Stimulated activated CD4-positive, alpha-beta T cell treated with anti-CD3 and anti-CD28 coated beads, Interleukin-2, amount 100 ng/mL, for 24 hours (primary cell): ENCODE measurements at places on chromosomes 3 and 15.

DNA sequence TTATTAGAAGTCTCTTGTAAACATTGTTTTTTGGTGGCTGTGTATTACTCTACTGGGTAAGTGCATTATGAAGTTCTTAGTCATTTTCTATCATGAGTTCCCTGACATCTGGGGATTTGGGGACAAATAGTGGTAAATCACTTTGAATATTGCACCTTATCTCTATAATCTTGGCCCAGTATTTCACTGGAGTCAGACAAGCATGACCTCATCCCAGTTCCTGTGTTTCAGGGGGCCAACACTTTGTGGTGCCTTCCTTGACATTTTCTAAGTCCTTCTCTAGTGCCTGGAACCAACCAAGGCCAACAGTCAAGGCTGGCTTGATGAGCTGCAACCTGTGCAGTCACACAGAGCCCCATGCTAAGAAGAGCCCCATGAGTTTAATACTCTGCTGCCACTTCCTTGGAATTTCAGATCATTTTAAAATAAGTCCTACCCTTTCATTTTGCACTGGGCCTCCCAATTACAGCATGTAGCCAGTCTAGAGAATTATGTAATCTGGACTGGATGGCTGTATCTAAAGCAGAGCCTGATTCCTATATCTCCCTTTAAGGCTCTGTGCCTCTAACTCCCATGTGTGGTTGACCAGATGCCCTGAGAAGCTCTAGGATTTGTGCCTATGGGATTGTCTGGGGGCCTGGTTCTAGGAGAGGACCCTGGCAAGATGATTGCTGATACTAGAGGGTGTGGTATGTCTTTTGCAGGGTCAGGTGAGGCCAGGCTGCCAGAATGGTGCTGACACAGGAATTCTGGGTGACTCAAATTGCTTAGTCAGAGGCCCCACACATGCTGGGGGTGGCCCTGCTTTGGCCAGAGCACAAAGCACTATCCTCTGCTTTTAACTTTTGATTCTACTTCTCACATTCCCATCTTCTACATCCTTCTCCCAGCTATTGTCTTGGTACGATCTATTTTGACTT is 319.6 kb upstream of the TBC1D5 start:
- DNase-seq = no peak

- DNase-seq = peak; percentile 60
These were observed 1.1 kb downstream of the DIPK2A start for GRCh38 chr3:143972505-143973258.

DNA sequence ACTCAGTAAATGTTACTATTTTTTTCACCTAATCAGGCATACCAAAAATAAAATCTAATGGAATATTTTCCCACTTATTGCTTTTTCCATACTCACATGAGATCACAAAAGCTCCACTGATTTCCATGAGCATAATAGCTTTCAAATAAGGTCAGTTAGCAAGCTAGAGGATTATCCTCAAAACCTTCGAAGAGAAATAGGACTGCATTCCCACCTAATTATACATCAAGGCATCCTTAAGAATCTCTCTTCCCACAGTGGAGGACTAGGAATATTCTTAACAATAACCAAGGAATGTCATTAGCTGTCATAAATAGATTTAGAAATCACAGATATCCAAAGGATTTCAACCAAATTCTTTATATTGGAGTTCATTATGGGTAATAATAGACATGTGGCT is 127.9 kb upstream of the STT3B start:
- DNase-seq = no peak

DNA sequence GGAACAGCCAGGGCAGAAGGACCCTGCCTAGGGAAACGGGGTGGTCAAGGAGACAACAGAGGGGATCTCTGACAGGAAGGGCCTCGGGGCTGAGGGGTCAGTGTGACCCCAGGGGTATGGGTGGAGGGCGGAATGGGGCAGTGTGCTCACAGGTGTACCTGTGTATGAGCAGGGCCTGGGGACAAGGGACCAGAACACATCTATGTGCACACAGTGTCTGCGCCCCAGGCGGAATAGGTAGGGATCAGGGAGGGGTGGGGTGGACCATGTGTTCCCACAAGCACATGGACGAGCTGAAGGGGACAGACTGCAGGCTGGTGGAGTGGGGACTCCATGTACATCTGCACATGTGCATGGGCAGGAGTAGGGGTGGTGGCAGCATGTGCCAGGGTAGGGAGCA is 5.0 kb upstream of the TLR9 start:
- no peak for DNase-seq

DNA sequence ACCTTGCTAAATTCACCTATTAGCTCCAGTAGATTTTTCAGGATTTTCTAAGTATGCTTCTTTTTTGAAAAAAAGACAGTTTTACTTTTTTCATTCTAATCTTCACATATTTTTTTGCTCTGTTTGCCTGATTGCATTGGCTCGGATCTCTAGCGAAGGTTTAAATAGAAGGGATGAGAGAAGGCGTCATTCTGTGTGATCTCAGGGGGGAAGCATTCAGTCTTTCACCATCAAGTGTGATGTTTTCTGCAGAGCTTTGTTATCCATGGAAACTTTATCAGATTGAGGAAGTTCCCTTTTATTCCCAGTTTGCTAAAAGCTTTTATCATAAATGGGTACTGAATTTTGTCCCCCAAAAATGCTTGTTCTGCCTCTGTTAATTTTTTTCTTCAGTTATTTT is 120.3 kb downstream of the LRRK1 start:
- no peak for DNase-seq

DNA sequence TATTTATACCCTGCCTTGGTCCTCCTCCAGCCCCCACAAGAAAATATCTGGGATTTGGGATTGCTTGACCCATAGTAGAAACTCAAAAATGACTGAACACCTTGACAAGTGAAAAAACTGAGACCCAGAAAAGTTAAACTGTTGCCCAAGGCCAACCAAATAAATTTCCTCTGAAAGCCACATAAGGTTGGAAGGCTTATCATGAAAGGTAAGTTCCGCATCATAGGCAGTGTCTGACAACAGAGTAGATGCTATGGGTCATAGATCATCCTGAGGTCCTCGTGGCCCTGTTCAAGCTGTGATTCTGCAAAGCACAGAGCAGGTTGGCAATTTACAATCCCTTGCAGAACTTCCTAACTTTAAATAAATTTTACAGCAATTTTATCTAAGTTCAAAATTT is 140.8 kb upstream of the TSC22D2 start:
- no peak for DNase-seq

DNA sequence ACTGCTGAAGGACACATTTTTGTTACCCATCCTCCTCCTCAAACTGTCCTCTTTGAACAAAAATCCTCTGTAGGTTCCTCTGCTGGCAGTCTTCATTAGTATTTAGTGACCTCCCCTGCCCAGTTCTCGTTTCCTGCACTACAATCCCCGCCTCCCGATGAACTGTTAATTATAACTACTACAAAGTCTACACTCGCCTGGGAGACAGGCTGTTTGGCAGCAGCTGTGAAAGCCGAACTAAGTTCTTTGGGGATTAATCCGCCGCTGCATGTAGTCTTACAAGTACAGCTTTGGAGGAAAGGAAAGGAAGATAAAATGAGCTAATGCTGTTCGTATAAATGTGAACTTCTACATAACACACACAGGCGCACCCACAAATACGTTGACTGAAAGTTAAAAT is 160.0 kb upstream of the WNT5A start:
- DNase-seq = no peak

DNA sequence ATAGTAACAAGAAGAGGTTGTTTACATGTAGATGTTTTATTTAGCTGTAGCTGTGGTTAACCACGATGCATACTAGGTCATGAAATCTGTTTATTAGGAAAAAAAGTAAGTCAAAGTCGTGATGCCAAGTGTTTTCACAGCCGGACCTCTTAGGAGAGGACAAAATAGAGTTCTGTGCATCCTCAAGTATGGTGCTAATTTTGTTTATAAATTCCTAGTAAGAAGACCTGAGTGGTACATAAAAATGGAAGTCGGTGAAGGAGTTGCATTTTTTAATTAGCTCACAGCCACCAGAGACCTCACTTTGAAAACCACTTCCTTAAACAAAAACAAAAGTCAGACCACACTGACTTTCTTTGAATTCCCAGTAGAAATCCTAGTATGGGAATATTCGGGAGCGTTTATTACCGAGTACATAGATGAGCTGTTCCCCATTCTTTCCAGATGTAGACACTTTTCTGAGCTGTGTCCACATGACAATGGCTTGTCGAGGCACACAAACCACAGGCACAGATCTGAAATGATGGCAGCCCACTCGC is 143.6 kb upstream of the UBE2E1 start:
- DNase-seq = no peak

GRCh38 chr15:45417303-45417950 is 39.1 kb upstream of the GATM start:
- no peak for DNase-seq

- no peak for DNase-seq
These were observed 32.7 kb downstream of the CADM2 start for GRCh38 chr3:84991422-84991900.
